ENCODE measurements at places on chromosomes 11 and 22. TPM values are rescaled to one million over a fixed set of nuclear protein-coding genes. Genes with fewer than 3 reads are reported as not detected.

DNA sequence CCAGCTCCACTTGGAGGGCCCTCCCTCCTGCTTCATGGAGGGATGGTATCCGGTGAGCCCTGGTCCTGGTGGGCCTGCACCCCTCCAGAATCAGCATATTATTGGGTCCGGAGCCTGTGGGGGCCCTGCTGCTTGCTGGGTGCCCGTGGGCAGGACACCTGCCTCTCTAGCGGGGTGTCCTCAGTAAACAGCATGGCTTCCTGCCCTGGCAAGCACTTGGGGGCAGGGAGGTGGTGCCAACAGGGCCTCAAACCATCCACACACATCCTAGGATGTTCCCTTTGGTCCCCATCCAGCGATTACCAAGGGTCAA is 108.3 kb downstream of the CTTN start:
- peaks cover 28% of the 10 kb centered on the region for H3K4me1 ChIP-seq
- no peak overlapping the region for H3K4me3 ChIP-seq
- H3K27ac ChIP-seq, result no peak overlapping the region
- H3K27me3 ChIP-seq, result peaks cover 2% of the 10 kb centered on the region

DNA sequence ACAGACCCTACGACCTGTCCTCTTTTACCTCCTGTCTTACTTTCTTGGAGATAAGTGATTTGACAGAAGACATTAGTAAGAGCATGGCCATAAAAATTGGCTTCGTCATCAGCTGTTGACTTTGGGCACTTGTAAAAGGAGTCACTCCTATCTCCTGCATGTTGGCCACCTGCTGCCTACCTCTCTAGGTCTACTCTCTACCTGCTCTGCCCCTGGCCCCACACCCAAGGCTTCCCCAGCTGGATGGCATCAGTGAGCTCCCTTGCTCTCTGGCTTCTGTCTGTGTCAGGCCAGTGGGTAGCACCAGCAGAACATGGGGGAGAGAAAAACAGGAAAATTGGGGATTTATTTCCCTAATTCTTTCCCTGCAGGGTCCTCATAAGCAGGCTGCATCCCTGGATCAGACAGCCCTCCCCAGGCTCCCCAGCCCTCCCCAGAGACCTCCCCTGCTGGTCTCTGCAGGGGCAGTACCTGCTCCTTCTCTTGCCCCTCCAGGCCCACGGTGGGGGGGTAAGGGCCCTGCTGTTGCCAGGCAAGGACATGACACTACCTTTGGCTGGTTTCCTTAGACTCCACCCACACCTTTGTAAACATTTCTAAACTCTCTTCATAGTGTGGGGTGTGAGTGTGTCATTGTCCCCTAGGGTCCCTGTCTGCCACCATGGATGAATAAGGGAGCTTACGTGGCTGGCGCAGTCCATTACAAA is 157.0 kb upstream of the NECTIN1 start:
- no peak overlapping the region for H3K27ac ChIP-seq
- H3K4me3 ChIP-seq, result no peak overlapping the region
- H3K4me1 ChIP-seq, result peaks cover 16% of the 10 kb centered on the region
- no peaks in the 10 kb centered on the region for H3K36me3 ChIP-seq

GRCh38 chr11:64936539-64936938 is 846 bp upstream of the GPHA2 start:
- H3K4me1 ChIP-seq, result peaks cover 46% of the 10 kb centered on the region
- H3K27me3 ChIP-seq, result peaks cover 14% of the 10 kb centered on the region
- H3K4me3 ChIP-seq, result no peak overlapping the region
- no peak overlapping the region for H3K27ac ChIP-seq

Gene GALNT18
- 76.9 TPM for total RNA-seq

- H3K36me3 ChIP-seq, result peaks cover 12% of the 10 kb centered on the region
- H3K27me3 ChIP-seq, result peaks cover 13% of the 10 kb centered on the region
- H3K4me1 ChIP-seq, result peaks cover 13% of the 10 kb centered on the region
- DNase-seq, result no peak
- H3K27ac ChIP-seq, result no peak overlapping the region
- no peak overlapping the region for H3K4me3 ChIP-seq
Measured at GRCh38 chr11:113412675-113413074, 25.1 kb downstream of the ANKK1 start.

DNA sequence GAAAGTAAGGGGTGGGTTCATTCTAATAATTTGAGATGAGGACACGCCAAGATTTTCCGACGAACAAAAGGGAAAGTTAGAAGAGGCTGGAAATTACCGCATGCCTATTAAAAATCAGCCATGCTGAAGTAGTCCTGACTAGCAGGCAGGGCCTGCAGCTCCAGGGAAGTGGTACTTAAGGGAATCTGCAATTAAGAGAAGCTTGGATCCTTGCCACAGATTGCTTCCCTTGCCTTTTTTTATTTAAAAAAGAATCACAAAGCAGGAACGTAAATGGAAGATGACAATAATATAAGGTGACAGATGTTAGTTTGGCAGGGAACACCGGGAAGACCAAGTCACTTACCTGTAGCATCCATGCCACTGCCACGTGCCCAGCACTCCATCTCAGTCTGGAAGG is 359.3 kb downstream of the CADM1 start:
- no peak overlapping the region for H3K27ac ChIP-seq
- peaks cover 2% of the 10 kb centered on the region for H3K4me1 ChIP-seq
- DNase-seq, result no peak
- H3K36me3 ChIP-seq, result no peaks in the 10 kb centered on the region

- peaks cover 13% of the 10 kb centered on the region for H3K27me3 ChIP-seq
- H3K4me1 ChIP-seq, result peaks cover 28% of the 10 kb centered on the region
- DNase-seq, result no peak
- H3K27ac ChIP-seq, result no peak overlapping the region
- no peaks in the 10 kb centered on the region for H3K36me3 ChIP-seq
- no peak overlapping the region for H3K4me3 ChIP-seq
Measured at GRCh38 chr11:119864836-119865235, 135.8 kb upstream of the NECTIN1 start.

Gene RASSF10
- not detected for total RNA-seq

DNA sequence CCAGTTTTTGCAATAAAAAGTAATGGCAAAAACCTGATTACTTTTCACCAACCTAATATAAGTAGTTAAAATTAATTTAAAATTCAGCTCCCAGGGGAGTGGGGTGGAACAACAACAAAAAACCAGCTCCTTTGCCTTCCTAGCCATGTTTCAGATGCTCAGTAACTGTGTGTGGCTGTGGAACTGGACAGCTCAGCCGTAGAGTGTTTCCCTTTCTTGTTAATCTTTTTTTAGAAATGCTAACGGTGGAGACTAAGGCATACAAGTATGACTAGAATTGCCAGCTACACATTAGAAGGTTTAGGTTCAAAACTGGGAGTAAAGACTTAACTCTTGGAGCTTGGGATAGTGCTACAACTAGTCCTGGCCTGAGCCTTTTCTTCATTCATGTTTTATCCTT is 45.0 kb downstream of the PPP6R3 start:
- no peak overlapping the region for H3K27ac ChIP-seq
- no peak overlapping the region for H3K4me3 ChIP-seq

Gene PANX2
- total RNA-seq, result 1.8 TPM

DNA sequence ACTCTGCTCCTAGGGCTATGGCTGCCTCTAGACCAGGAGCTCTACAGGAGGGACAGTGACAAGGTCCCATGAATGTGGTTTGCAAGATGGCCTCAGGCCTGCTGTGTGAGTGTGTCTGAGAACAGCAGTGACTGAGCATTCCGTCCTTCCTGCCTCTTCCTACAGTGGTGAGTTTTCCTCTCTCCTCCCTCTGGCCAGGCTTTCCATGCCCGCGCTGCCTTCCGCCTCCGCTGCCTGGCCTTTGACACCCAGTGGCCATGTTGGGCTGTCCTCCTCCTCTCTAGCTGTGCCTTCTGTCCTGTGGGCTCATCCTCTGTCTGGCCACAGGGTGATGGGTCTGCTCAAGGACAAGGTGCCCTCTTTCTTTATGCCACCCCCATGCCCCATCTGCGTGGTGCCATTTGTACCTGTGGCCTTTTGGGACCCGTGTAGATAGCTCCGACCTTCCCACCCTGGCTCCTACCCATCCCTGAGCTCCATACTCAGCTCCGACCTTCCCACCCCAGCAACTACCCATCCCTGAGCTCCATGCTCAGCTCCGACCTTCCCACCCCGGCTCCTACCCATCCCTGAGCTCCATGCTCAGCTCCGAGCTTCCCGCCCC is 970.4 kb downstream of the BRD1 start:
- H3K27me3 ChIP-seq, result peaks cover 12% of the 10 kb centered on the region
- H3K36me3 ChIP-seq, result peaks cover 18% of the 10 kb centered on the region
- peak overlapping the region; percentile 33 for H3K27ac ChIP-seq
- DNase-seq, result no peak

Gene PRRG4
- 0.10 TPM for total RNA-seq

DNA sequence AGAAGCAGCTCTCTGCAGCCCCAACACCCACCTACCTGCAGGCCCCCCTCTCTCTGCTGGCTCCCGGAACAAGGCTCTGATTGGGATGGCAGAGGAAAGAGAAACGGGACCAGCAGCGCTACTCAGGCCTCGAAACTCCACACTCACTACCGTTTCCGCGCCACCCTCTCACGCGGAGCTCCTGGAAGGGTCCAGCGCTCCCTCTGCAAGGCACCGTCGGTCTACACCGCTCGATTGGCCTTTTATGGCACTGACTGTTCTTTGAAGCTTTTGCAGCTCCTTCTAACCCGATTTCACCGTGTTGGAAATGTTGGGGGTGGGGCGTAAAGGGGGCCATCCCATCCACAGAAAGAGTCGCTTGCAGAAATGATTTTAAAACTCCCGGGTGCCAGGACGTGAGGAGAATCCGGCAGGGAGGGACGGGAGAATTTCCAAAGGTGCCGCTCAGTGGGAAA is 323 bp upstream of the PANX1 start:
- no peaks in the 10 kb centered on the region for H3K36me3 ChIP-seq
- peak overlapping the region; percentile 87 for H3K4me3 ChIP-seq
- DNase-seq, result no peak
- H3K4me1 ChIP-seq, result peaks cover 15% of the 10 kb centered on the region

DNA sequence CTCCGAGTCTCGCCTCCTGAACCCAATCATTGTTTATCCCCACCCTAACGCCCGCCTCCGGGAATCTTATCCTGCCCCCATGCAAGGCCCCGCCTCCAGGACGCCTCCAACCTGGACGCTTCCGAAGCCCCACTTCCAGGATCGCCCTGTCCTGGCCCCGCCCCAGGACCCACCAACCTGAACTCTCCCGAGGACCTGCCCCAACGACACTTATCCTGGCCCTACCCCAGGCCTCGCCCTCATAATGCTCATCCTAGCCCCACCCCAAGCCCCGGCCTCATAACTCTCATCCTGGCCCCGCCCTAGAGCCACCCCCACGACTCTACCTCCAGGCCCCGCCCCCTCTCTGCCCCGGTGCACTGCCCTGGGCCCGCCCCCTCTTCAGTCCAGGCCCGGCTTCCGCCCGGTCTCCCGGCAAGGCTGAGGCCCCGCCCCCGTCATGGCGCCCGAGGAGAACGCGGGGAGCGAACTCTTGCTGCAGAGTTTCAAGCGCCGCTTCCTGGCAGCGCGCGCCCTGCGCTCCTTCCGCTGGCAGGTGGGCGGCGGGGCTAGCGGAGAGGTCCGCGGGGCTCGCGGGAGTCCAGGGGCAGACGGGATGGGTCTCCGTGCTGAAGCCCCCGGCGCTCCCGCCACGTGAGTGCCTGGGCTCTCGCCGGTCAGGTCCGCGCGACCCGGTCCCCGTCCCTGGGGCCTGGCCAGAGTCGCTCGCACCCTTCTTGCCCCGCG is 45.7 kb upstream of the DEFB108B start:
- H3K27me3 ChIP-seq, result peaks cover 8% of the 10 kb centered on the region
- H3K4me1 ChIP-seq, result peaks cover 22% of the 10 kb centered on the region
- peak overlapping the region; percentile 95 for H3K4me3 ChIP-seq
- peak; percentile 95 for DNase-seq
- H3K36me3 ChIP-seq, result no peaks in the 10 kb centered on the region
- H3K27ac ChIP-seq, result peak overlapping the region; percentile 95

- no peaks in the 10 kb centered on the region for H3K36me3 ChIP-seq
- no peaks in the 10 kb centered on the region for H3K27me3 ChIP-seq
- no peak overlapping the region for H3K27ac ChIP-seq
- no peak overlapping the region for H3K4me3 ChIP-seq
Measured at GRCh38 chr22:32904044-32904443, 102.5 kb downstream of the TIMP3 start.

GRCh38 chr11:133078012-133078411 is 454.3 kb downstream of the OPCML start:
- no peak for DNase-seq
- no peak overlapping the region for H3K4me3 ChIP-seq

DNA sequence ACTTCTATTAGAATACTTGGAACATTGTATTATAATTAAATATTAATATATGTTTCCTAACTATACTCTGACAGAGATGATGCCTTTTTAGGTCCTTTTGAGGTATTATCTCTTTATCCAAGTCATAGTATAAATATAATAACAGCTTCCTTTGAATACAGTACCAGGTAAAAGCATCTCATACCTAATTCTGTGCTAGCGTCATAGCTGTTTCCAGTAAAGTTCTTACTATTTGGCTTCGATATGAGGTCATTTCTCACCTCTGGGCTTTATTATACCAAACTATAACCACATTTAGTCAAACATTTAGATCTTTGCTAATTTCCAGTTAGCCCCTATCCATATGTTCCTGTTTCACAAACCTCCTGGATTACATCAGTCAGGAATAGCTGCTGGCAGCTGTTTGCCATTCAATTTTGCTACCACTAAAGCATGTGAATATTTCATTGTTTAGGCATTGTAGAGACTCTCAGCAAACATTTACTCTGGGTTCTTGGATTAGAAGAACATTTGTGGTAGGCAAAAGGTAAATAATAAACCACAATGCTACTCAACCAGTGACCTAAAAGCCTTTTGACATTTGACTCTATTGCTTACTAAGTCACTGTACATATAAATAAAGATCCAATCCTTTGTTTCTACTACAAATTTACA is 255.1 kb downstream of the TTC28 start:
- H3K36me3 ChIP-seq, result no peaks in the 10 kb centered on the region
- H3K27ac ChIP-seq, result peak overlapping the region; percentile 41
- peaks cover 1% of the 10 kb centered on the region for H3K27me3 ChIP-seq
- no peak for DNase-seq

- no peak for DNase-seq
- no peak overlapping the region for H3K4me3 ChIP-seq
- no peaks in the 10 kb centered on the region for H3K27me3 ChIP-seq
- no peaks in the 10 kb centered on the region for H3K4me1 ChIP-seq
- no peaks in the 10 kb centered on the region for H3K36me3 ChIP-seq
Measured at GRCh38 chr11:103936059-103936458, 100.4 kb upstream of the DDI1 start.

- H3K4me3 ChIP-seq, result no peak overlapping the region
- no peak overlapping the region for H3K27ac ChIP-seq
- no peaks in the 10 kb centered on the region for H3K27me3 ChIP-seq
- no peaks in the 10 kb centered on the region for H3K36me3 ChIP-seq
- no peak for DNase-seq
Measured at GRCh38 chr11:100963375-100963774, 166.2 kb downstream of the PGR start.

- no peak overlapping the region for H3K4me3 ChIP-seq
- no peak for DNase-seq
- no peaks in the 10 kb centered on the region for H3K4me1 ChIP-seq
- H3K36me3 ChIP-seq, result peaks cover 15% of the 10 kb centered on the region
Measured at GRCh38 chr11:134888821-134889220, 476.8 kb upstream of the B3GAT1 start.

Gene VSIG2
- total RNA-seq, result not detected

GRCh38 chr22:29555065-29555644 is 1.6 kb upstream of the THOC5 start:
- H3K27me3 ChIP-seq, result peaks cover 3% of the 10 kb centered on the region
- peaks cover 10% of the 10 kb centered on the region for H3K36me3 ChIP-seq
- no peak for DNase-seq
- H3K4me1 ChIP-seq, result peaks cover 2% of the 10 kb centered on the region

GRCh38 chr22:37022483-37023337 is 3.2 kb downstream of the MPST start:
- peaks cover 6% of the 10 kb centered on the region for H3K4me1 ChIP-seq
- no peak overlapping the region for H3K27ac ChIP-seq
- H3K27me3 ChIP-seq, result no peaks in the 10 kb centered on the region

Data from glutamatergic neuron (in vitro differentiated cells).